Activated CD4-positive, alpha-beta T cell treated with anti-CD3 and anti-CD28 coated beads for 1 hour (primary cell): ENCODE measurements at places on chromosomes 3 and 15.

DNA sequence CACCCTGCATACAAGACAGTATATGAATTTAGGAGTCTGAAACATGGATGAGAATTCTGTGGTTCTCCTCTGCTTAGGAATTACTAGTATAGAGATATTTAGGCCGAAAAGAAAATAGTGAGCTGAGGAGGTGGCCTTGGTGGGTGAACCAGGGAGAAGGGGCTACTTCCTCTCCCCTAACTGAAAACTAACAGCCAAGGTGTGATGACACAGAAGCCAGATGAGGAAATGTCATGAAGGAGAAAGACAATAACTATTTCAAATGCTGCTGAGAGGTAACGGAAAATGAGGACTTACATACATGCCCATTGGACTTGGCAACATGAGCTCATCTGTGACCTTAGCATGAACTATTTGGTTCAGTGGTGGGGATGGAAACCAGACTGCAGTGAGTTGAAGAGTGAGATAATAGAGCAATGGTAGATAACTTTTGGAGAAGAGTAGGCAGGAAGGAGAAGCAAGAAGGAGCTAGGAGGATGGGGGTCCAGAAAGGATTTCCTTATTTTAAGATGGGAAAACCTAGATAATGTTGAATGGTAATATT, 114.4 kb upstream of the TSPAN3 start:
- no peak for DNase-seq

GRCh38 chr3:47854267-47854666, 51.3 kb downstream of the DHX30 start:
- no peak for DNase-seq

- DNase-seq: no peak
These were observed 61.9 kb downstream of the TM4SF4 start for GRCh38 chr3:149536429-149536828.

DNA sequence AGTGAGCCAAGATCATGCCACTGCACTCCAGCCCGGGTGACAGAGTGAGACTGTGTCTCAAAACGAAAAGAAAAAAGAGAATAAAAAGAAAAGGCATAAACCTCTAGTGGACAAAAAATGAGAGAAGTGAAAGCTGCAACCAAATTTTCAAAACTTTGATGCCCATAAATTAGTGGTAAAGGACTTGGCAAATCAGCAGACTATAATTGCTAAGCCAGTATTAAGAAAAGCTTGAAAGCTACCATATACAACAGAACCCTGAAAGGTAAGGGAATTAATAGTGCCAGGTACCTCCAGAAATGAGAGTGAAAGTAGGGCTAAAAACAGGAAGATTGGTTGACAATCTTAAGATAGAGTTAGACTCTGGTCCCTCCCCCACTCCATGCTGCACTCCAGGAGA, 32.9 kb upstream of the SLC22A13 start:
- DNase-seq: no peak

GRCh38 chr15:31273258-31273941, 53.2 kb upstream of the KLF13 start:
- DNase-seq: peak; percentile 3

DNA sequence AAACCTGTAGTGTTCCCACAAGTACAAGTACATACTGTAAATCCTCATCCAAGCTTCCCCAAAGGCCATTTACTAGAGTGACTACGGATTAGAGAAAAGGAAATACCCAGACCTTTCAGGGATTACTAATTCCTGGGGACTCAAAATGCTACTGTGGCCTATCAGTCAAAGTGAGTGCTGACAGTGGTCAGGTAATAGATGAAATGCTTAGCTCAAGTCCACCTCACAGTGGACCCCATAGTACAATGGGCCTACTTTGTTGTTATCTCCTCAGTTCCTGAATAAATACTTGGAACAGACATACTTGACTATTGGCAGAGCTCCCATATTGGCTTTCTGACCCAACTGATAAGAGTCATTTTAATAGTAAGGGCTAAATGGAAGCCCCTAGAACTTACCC, 61.6 kb downstream of the MAP4 start:
- no peak for DNase-seq

- DNase-seq: no peak
These were observed 1.6 kb upstream of the IDH3A start for GRCh38 chr15:78147566-78147965.

- no peak for DNase-seq
These were observed 158.0 kb downstream of the FBLN2 start for GRCh38 chr3:13706886-13707285.

- no peak for DNase-seq
These were observed 45.1 kb downstream of the RSL24D1 start for GRCh38 chr15:55151631-55152030.

DNA sequence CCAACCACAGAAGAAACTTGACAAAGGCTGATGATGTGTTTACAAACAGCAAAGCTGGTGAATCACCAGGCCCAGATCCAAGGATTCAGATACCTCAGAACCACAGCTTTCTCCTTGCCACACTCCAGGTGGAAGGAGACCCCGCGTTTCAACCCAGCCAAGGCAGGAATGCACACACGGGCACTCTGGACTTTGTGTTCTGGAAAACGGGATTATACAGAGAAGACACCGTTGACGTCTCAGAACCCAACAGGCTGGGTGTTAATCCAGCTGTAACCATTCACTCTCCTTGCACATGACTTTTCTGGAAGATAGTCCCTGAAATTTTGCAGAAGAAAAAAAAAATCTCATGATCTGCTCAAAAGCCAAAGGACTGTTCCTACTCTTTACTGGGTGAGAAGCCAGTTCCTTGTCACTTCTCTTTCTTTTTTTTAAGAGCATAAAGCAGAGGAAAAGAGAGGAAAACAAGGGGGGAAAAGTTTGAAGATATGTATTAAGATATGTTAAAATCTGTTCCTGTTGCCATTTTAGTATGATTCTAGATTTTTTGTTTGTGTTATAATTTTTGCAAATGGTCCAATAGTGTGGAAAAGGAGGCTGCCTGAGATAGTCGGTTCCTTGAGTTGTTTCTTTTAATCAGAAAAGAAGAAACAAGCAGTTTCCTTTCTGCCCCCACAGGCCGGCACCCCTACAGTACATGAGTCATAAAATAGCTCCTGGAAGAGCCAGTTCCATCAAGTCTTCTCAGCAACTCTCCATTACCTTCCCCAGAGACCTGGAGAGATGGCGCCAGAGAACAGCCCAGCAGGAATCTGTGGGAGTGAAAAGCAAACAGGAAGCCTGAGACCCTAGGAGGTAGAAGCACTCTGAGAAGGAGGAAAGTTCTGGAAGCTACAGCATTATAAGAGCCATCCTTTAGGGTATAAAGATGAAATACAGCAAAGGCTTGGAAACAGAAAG, 73.1 kb downstream of the RORA start:
- no peak for DNase-seq

DNA sequence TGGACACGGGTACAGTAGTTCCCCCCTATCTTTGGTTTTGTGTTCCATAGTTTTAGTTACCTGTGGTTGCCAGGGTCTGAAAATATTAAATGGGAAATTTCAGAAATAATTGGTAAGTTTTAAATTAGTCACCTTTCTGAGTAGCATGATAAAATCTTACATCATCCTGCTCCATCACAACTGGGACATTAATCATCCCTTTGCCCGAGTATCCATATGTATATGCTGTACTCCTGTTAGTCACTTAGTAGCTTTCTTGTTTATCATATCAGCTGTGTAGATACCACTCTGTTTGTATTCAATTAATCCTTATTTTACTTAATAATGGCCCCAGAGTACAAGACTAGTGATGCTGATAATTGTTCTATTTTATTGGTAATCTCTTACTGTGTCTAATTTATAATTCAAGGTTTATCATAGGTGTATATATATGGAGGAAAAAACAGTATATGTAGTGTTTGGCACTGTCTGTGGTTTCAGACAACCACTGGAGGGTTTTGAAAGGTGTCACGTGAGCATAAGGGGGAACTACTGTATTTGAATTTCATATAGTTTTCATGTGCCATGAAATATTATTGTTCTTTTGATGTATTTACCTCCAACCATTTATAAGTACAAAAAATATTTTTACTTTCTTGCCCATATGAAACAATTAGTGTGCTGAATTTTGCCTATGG, 41.4 kb downstream of the CTDSPL2 start:
- no peak for DNase-seq

DNA sequence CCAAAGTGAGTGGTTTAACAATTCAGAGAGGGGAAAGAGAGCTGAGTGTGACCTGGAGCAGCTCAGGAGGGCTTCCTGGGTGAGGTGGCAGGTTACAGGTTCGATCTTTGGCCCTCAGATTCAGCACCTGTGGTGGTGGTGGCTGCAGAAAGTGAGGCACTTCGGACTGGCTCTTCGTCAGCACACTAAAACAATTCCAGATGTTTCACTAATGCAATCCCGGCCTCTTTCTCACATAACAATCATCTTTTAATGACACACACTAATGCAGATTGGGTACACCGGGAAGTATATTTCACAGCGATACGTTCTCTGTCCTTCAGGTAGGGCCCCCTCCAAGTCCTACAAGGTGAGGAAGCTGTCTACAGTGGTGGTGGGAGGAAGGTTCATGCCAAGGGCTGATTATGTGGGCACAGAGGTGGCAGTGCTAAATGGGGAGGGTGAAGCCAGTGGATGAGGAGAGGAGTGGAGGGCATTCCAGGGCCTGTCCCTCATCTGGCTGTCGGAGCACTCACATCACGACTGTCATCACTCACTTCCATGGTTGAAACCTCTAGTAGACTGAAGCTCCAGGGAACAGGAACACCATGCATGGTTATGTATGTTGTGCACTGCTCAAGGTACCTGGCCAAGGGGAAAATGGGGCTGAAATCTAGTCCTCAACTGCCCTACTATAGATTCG, 171.1 kb downstream of the RAB11A start:
- DNase-seq: no peak

GRCh38 chr3:43892526-43892925, 201.8 kb downstream of the ABHD5 start:
- no peak for DNase-seq

GRCh38 chr3:115681736-115682135, 58.4 kb downstream of the GAP43 start:
- DNase-seq: no peak

DNA sequence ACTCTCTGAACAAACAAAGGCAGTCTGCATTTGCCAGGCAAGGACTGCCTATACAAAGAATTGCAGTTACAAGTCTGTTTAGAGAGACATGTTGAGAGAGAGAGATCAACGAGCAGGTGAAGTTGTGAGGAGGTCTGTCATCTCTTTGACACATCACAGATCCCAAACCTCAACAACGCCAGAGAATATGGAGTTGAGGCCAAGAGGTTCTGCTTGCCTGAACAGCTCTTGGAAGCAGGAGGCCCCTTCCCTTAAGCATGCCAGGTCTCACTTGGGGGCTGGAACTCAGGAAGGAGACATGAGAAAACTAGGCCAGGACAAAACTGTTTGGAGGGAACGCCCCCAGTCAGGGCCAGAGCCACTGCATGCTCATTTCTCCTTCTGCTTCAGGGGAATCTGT, 22.3 kb upstream of the MUSTN1 start:
- no peak for DNase-seq

DNA sequence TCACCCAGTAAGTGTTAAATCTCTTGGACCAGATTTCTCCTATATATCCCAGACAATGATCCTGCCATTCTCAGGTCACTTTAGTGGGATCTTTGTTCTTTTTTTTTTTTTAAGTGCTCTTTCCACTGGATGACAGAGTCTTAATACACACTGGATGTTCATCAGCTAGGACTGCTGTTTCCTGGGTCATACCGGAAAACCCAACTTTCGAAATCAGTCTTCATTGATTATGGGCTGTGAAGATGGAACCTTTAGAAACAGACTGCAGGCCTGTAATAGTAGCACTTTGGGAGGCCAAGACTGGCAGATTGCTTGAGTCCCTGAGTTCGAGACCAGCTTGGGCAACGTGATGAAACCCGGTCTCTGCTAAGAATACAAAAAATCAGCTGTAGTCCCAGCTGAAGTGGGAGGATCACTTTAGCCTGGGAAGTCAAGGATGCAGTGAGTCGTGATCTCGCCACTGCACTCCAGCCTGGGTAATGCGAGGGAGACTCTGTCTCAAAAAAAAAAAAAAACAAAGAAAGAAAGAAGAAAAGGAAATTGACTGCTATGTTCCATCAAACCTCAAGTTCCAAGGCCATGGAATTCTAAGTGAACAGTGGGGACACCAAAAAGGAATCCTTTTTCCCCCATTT, 2.3 kb downstream of the EOGT start:
- DNase-seq: no peak

DNA sequence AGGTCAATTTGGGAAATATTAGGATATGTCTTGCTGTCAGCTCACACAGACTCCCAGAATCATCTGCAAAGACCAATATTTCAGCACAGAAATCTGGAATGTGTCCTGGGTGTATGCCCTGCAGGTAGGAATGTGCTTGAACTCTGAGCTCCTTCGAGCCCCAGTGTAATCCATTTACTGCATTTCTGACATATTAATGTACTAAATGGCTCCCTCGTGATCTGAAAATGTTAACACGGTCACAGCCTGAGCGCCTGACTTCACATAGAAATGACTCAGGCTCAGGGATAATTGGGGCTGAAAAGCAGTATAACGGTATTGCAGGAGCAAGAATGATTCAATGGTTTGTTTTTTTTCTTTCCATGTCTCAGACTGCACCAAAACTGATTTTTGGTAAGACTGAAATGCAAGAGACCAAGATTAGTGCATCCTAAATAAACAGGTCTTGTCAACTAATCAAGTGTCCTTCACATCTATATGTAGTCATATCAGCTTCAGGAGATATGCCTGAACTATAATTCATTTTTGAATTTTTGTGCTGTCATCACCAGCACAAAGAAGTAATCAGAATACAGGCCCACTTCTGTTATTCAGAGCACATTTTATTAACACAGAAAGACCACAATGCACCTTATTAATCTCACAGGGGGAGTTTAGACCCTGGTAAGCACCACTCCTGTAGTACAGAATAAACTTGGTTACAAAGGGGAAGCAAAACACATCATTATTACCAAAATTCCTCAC, 49.8 kb downstream of the DCLK3 start:
- DNase-seq: no peak

- DNase-seq: no peak
These were observed 21.8 kb downstream of the MRPS11 start for GRCh38 chr15:88489321-88489720.

DNA sequence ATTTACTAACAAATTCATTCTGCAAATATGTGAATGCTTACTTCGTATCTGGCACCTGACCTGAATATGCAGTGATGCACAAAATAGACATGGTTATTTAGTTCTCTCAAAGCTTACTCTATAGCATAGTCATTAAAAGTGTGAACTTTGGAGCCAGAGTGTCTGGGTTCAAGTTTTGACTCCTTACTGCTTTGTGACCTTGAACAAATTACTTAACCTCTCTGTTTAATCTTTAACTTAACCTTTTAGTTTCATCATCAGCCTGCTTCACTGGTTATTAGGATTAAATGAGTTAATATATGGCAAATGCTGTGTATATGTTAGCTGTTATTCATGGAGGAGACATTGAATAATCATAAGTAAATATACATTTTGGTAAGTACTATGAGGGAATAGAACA, 12.1 kb upstream of the MGA start:
- DNase-seq: no peak

- no peak for DNase-seq
These were observed 162.7 kb downstream of the LPP start for GRCh38 chr3:188316723-188317070.

GRCh38 chr15:69973102-69973714, 124.5 kb downstream of the TLE3 start:
- DNase-seq: no peak
